ENCODE measurements at places on chromosomes 4 and X.

DNA sequence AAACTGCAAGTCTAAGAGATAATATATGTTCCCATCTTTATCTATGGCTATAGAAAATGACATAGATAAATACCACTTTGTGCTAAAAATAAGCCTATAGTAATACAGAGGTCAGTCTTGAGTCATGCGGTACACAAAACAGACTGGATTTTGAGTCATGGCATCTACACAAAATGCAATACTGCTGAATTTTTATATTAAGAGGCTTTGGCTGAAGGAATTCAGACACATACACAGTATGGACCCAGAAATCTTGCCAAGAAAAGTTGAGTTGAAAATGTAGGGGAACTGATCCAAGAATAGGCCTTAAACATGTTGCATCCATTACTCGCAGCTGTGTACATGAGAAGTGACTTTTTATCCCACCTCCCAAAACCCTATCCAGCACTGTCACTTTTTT, 184.4 kb downstream of the TENM3 start:
- H3K27ac ChIP-seq: no peak overlapping the region
- no peaks in the 10 kb centered on the region for H3K4me1 ChIP-seq
- no peak overlapping the region for H3K4me3 ChIP-seq
- no peaks in the 10 kb centered on the region for H3K27me3 ChIP-seq
- DNase-seq: no peak

DNA sequence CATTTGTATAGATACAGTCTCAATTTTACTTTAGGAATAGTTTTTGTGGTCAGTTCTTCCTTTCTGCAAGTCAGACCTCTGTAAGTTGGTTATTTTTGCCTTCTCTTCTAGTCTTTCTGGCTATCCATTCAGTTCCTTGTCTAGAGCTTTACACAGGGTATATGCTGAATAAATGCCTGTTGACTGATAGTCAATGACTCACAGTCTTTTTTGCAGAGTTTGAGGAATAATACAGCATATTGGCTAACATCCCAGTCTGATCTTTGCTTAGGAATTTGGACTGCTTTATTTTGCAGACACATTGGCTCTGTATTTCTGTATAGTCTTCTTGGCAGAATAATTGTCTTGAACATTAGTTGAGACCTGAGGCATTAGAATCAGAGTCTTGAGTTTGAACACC, 132.4 kb downstream of the MAGEC1 start:
- no peaks in the 10 kb centered on the region for H3K27me3 ChIP-seq
- H3K4me3 ChIP-seq: no peak overlapping the region
- DNase-seq: no peak
- H3K4me1 ChIP-seq: no peaks in the 10 kb centered on the region
- no peaks in the 10 kb centered on the region for H3K36me3 ChIP-seq
- no peak overlapping the region for H3K27ac ChIP-seq

DNA sequence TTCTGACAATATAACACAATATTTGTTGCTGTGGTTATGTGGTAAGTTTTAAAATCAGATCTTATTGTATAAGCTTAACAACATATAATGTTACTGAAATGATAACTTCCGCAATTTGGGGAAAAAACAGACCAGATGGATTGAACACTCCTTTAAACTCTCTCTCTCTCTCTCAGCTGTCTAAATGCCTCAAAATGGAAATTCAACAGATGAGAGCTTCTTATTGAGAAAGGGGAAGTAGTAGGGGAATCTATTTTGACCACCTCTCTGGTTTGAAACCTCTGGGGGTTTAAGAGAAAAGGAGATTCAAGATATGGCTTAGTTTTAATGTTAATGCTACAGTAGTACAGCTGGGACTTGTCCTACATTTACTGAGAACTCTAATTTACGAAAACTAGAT, 40.3 kb downstream of the DMD start:
- DNase-seq: no peak
- no peak overlapping the region for H3K4me3 ChIP-seq
- no peaks in the 10 kb centered on the region for H3K27me3 ChIP-seq
- H3K27ac ChIP-seq: no peak overlapping the region
- H3K4me1 ChIP-seq: no peaks in the 10 kb centered on the region
- H3K36me3 ChIP-seq: no peaks in the 10 kb centered on the region

GRCh38 chrX:42188730-42189129, 265.4 kb upstream of the CASK start:
- no peaks in the 10 kb centered on the region for H3K4me1 ChIP-seq
- H3K4me3 ChIP-seq: no peak overlapping the region
- no peaks in the 10 kb centered on the region for H3K36me3 ChIP-seq
- DNase-seq: no peak

- H3K4me3 ChIP-seq: no peak overlapping the region
- no peak overlapping the region for H3K27ac ChIP-seq
- no peak for DNase-seq
- no peaks in the 10 kb centered on the region for H3K36me3 ChIP-seq
- H3K27me3 ChIP-seq: no peaks in the 10 kb centered on the region
These were observed 139.6 kb downstream of the SPRY1 start for GRCh38 chr4:123536225-123536624.

- H3K27me3 ChIP-seq: no peaks in the 10 kb centered on the region
- no peaks in the 10 kb centered on the region for H3K36me3 ChIP-seq
- DNase-seq: no peak
- peaks cover 19% of the 10 kb centered on the region for H3K4me1 ChIP-seq
These were observed 4.6 kb downstream of the ARHGAP10 start for GRCh38 chr4:147736458-147736857.

GRCh38 chrX:150314186-150314585, 48.9 kb upstream of the MAMLD1 start:
- no peak overlapping the region for H3K4me3 ChIP-seq
- no peaks in the 10 kb centered on the region for H3K4me1 ChIP-seq
- no peak for DNase-seq
- no peaks in the 10 kb centered on the region for H3K36me3 ChIP-seq

DNA sequence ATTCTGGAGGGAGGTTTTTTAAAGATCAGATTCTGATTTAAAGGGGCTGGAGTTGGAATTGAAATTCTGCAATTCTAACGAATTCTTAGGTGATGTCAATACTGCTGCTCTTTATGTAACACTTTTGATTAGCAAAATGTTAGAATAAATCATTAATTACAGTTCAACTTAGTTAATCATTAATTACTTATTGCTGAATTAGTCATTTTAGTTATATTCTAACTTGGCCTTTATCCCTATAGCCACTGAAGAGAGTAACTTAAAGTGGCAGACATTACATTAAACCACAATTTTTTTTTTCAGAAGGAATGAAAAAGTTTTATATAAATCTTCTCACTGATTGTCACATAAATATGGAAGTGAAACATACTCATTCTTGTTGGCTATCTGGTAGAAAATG, 206.6 kb upstream of the ITM2A start:
- no peaks in the 10 kb centered on the region for H3K27me3 ChIP-seq
- no peak overlapping the region for H3K27ac ChIP-seq
- H3K4me3 ChIP-seq: no peak overlapping the region
- no peak for DNase-seq
- H3K4me1 ChIP-seq: no peaks in the 10 kb centered on the region

DNA sequence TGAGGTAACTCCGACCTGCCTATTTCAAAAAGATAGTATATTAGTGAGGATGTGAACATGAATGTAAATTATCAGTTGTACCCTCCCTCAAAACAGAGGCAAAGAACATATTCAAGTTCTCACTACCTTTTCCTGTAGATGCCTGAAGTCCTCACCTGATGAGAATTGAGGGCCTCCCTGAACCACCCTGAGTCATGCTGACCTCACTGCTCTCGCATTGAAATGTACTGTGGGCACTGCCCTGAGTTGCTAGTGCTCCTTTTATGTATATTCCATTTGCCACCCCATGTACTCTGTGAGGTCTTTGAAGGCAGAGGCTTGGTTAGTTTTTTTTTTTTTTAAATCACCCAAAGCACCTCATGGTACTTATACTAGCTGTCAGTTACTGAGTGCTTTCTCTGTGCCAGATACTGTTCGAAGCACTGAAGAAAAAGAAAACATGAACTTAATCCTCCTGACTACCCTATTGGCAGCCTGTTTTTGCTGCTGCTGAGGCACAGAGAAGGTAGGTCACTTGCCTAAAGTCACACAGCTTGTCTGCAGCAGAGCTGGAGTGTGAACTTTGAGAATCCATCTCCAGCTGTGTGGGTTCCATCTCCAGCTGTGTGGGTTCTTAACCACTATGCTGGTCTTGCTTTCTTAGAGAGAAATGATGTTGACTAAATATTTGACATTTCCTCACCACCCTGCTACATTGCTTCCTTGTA, 253.1 kb upstream of the GPC4 start:
- H3K4me3 ChIP-seq: no peak overlapping the region
- DNase-seq: no peak
- H3K27me3 ChIP-seq: no peaks in the 10 kb centered on the region
- H3K36me3 ChIP-seq: no peaks in the 10 kb centered on the region
- H3K27ac ChIP-seq: no peak overlapping the region
- no peaks in the 10 kb centered on the region for H3K4me1 ChIP-seq

- H3K27me3 ChIP-seq: no peaks in the 10 kb centered on the region
- no peak overlapping the region for H3K27ac ChIP-seq
- no peaks in the 10 kb centered on the region for H3K4me1 ChIP-seq
- H3K4me3 ChIP-seq: no peak overlapping the region
- H3K36me3 ChIP-seq: no peaks in the 10 kb centered on the region
These were observed 170.5 kb upstream of the NOCT start for GRCh38 chr4:138845054-138845453.

DNA sequence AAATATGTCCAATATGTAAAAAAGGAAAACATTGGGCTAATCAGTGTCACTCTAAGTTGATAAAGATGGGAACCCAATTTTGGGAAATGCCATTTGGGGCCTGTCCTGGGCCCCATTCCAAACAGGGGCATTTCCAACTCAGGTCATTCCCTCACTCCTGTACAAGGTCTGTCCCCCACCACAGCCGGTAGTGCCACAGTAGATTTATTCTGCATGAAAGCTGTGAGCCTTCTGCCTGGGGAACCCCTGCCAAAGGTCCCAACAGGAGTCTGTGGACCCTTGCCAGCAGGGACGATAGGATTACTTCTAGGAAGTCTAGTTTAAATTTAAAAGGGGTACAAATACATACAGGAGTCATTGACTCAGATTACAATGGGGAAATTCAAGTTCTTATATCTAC, 317.6 kb upstream of the GNPDA2 start:
- H3K36me3 ChIP-seq: no peaks in the 10 kb centered on the region
- H3K4me3 ChIP-seq: no peak overlapping the region
- H3K27ac ChIP-seq: no peak overlapping the region
- no peaks in the 10 kb centered on the region for H3K4me1 ChIP-seq
- no peak for DNase-seq
- no peaks in the 10 kb centered on the region for H3K27me3 ChIP-seq

DNA sequence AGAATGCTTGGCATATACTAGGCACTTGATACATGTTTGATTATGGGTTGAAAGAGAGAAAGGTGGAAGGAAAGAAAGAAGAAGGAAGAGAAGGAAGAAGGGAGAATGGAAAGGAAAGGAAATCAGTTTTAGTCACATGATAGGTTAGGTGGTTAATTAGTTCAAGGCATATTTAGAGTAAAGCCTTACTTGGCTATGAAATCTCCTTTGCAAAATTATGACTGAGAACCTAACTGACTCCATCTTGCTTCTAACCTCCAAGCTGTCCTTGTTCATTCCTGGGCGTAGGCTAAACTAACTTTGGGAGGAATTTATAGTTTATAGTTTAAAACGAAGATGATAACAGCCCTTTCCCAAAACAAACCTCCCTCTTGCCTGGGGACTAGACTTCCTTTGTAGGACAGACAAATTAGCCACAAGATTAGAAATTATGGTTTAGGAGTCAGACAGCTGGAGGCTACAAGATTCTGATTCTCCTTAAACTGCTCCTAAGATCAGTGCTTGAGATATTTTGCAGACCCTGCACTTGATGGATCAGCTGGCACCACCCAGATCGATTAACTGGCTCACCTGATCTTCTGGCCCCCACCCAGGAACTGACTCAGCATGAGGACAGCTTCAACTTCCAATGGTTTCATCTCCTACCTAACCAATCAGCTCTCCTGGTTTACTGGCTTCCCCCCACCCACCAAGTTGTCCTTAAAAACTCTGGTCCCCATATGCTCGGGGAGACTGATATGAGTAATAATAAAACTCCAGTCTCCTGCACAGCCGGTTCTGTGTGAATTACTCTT, 55.0 kb downstream of the TXK start:
- no peak for DNase-seq
- H3K4me1 ChIP-seq: no peaks in the 10 kb centered on the region
- H3K27ac ChIP-seq: no peak overlapping the region

- no peak overlapping the region for H3K4me3 ChIP-seq
- H3K36me3 ChIP-seq: no peaks in the 10 kb centered on the region
- H3K4me1 ChIP-seq: no peaks in the 10 kb centered on the region
- H3K27ac ChIP-seq: no peak overlapping the region
- H3K27me3 ChIP-seq: no peaks in the 10 kb centered on the region
These were observed 131.4 kb downstream of the CHIC2 start for GRCh38 chr4:53932796-53933610.

DNA sequence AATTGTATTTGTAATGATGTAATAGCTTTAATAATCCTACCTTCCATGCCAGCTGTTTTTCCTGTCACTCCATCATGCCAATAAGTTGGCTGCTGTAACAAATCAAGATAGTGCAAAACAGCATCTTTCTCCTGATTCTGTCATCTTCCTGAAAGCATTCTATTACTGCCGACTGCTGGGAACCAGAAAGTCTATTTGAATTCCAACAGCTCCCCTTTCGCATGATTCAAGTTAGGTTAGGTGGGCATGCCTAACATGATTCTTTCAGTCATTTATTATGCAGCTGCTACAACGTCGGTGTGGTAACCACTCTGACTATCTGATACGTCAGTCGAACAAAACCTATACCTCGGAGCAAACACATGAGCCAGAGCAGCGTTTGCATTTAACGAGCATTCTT, 127.9 kb upstream of the DMD start:
- no peaks in the 10 kb centered on the region for H3K4me1 ChIP-seq
- H3K4me3 ChIP-seq: no peak overlapping the region
- DNase-seq: no peak
- H3K27ac ChIP-seq: no peak overlapping the region

GRCh38 chr4:62342346-62342745, 1142.2 kb downstream of the ADGRL3 start:
- no peaks in the 10 kb centered on the region for H3K27me3 ChIP-seq
- no peaks in the 10 kb centered on the region for H3K36me3 ChIP-seq
- H3K4me1 ChIP-seq: no peaks in the 10 kb centered on the region
- no peak overlapping the region for H3K27ac ChIP-seq
- H3K4me3 ChIP-seq: no peak overlapping the region

- H3K27ac ChIP-seq: no peak overlapping the region
- no peaks in the 10 kb centered on the region for H3K27me3 ChIP-seq
- no peak overlapping the region for H3K4me3 ChIP-seq
- H3K4me1 ChIP-seq: peaks cover 10% of the 10 kb centered on the region
- H3K36me3 ChIP-seq: no peaks in the 10 kb centered on the region
These were observed 151.1 kb upstream of the BCOR start for GRCh38 chrX:40248822-40249221.

- H3K4me1 ChIP-seq: peaks cover 23% of the 10 kb centered on the region
- peaks cover 32% of the 10 kb centered on the region for H3K36me3 ChIP-seq
- H3K4me3 ChIP-seq: no peak overlapping the region
- DNase-seq: no peak
- H3K27me3 ChIP-seq: no peaks in the 10 kb centered on the region
These were observed 2.2 kb downstream of the PLXNA3 start for GRCh38 chrX:154460326-154460725.

Data from CD4-positive, alpha-beta T cell (primary cell).